ENCODE measurements at places on chromosomes 3 and 15.

DNA sequence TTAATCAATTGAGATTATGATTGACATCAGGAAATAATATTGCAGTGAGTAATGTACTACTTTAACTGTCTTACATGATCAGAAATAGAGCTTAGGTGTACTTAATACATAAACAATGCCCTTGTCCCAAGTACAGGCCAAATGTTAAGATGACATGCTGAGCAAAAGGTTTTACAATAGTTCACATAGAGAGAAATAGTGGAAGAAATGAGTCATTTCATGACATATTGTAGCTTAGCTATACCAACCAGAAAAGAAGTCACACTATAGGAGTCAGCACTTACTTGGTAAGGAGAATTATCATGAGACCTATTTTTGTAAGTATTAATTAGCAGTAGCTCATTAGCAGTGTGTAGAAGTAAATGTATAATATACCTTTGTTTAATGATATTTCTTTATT is 96.4 kb upstream of the NANOGP8 start:
- DNase-seq = peak; percentile 51

DNA sequence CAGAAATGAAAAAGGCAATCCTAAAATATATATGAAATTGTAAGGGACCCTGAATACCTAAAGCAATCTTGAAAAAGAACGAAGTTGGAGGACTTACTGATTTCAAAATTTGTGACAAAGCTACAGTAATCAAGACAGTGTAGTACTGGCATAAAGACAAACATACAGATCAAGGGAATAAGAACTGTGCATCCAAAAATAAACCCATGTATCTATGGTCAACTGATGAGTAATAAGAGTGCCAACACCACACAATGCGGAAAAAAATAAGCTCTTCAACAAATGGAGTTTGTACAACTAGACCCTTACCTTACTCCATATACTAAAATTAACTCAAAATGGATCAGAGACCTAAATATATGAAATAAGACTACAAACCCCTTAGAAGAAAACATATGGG is 29.6 kb downstream of the GSK3B start:
- DNase-seq = no peak

DNA sequence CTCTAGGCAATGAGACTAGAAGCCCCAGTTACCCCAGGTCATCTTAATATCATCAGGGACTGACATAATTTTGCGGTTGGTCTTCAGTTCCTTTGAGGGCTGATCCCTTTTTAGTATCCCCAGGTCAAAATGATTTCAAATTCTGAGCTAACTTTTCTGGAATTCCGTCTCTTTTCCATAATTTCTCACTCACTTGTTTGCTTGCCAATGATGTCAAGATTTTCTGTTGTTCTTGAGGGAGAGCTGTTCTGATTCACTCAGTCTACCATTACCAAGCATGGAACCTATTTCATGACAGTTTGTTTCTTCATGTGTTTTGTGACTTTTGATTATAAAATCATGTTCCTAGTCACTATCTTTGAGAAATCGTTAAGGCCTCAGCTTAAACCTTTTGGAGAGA is 190.5 kb upstream of the LYSMD4 start:
- no peak for DNase-seq

GRCh38 chr3:126110431-126111125 is 26.7 kb upstream of the SLC41A3 start:
- DNase-seq = no peak

DNA sequence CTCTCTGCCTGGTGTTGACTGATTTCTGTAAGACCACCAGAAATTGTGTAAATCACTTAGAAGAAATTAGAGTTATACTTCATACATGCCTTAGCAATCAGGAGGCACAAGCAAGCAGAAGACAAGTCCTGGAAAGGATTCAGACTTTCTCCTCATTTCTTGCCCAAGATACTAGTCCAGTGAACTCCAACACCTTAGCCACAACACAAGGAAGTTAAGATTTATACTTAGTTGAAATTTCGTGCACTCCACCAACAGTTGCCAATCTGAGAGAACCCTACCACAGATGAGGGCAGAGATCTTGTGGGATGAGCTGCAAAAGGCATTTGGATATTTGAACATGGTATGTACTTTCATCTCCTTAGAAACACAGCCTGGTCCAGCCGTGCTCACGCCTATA is 2.3 kb downstream of the P3H2 start:
- no peak for DNase-seq

GRCh38 chr3:154421083-154421482 is 8.9 kb downstream of the GPR149 start:
- peak; percentile 28 for DNase-seq

DNA sequence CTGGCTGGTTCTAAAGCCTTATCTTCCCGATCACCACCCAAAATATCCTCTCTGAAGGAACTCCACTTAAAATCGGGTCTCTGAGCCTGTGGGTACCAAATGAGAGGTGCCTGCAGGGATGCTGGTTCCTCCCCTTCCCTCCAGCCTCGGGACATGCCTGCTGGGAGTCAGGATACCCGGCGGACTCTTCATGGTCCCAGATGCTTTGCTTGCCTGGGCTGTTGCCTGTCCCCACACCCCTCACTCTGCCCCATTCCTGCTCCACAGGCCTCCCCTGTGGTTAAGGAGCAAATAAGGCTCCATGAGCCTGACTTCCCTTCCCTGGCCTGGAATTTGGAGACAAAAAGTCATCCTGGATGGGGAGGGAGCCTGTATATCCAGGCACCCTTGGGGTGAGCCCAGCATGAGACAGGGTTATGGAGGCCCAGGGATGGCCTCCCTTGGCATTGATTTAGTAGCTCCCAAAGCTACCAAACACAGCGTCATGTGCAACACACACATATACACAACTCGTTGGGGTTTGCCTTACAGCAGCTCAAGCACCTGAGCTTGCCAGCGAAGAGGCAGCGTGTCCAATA is 12.3 kb upstream of the CORO2B start:
- no peak for DNase-seq

DNA sequence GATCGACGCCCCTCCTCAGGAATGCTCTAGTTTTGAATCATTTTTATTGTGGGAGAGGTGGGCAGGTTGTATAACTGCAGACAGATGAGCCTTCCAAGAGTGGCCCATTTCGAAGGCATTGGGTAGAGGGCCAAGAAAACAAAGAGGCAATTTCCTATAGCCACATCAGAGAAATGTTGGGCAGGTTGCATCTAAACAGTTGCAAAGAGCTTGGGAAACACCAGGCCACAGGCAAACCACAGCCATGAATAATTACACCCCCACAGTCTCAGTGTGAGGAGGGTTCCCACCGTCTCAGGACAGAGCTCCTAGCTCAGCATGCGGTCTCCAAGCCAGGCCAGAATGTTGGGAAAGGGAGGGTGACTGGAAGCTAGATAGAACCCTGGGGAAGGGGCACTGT is 257.3 kb downstream of the ABHD5 start:
- no peak for DNase-seq

All from fibroblast of skin of scalp (primary cell).